ENCODE measurements at places on chromosomes 1 and 21.

DNA sequence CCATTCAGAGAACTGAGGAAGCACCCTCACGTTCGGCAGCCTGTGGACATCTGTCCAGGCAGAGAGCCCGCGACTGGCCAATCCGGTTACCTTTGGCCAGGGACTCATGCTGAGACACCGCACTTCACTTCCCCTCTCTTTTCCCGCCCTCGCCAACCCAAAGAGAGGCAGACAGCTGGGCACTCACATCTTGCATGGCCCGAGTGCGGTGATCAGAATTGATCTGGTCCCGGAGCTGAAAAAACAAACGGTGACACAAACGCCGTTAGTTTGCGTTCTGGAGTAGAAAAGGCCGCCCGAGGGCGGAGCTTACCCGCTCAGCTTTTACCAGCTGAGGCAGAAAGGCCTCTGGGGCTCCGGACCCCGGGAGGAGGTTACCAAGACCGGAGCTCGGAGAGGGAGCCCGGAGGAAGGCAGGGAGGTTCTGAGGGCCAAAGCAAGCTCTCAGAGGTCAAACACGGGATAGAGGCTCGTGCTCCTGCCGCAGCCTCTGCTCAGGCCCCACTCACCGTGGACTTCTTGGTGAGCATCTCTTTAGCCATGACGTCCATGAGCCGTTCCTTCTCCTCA lies 376 bp downstream of the SF3A3 start:
- peak; percentile 44 for DNase-seq

DNA sequence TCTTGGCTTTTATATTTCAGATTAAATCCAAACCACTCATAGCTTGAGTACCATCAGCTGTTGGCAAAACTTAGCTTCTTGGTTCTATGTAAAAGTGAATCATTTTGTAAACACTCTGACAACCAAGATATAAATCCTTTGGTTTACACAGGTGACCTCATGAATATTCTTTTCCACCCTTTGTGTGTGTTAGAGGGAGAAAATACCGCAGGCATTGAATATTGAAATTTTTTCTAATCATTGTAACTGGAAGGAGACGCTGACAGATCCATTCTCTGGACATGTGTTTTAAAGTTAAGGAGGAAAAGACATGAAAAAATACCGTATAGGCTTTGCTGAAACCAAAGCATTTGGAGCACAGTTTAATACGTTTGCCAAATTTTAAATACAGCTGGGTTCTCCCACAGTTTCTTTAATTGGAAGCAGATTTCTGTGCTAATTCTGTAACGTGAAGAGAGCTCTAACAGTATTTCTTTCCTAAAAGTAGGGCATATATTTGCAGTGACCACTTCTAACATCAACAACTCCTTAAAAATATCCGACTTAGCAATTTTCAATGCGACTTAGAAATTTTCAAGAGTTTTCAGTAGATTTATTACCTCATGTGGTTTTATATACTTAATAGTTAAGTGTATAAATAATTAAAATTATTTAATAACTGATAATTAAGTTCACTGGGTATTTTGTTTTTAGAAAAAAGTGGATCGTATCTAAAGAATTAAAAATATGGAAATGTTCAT lies 388.2 kb downstream of the USP25 start:
- peak; percentile 94 for DNase-seq

DNA sequence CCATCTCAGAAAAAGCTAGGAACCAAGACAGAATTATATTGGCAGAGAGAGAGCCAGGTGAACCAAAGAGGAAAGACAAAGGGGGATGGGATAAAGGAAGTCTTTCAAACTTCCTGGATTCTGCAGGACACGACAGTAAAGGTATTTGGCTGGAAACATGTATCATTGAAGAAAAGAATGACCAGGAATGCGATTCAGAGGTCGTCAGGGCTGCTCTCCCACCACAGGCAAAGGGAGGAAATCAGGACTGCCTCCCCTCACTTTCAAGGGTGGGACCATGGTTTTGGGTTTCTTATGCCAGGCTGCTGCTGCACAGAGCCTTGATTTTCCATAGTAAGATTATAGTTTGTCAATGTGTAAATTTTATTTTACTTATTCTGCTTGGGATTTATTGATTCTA lies 848.8 kb downstream of the BRINP3 start:
- DNase-seq = no peak

- DNase-seq = no peak
Measured at GRCh38 chr1:43522431-43522775, 8.3 kb upstream of the PTPRF start.

- no peak for DNase-seq
Measured at GRCh38 chr1:2593251-2593878, 6.8 kb downstream of the PRXL2B start.

DNA sequence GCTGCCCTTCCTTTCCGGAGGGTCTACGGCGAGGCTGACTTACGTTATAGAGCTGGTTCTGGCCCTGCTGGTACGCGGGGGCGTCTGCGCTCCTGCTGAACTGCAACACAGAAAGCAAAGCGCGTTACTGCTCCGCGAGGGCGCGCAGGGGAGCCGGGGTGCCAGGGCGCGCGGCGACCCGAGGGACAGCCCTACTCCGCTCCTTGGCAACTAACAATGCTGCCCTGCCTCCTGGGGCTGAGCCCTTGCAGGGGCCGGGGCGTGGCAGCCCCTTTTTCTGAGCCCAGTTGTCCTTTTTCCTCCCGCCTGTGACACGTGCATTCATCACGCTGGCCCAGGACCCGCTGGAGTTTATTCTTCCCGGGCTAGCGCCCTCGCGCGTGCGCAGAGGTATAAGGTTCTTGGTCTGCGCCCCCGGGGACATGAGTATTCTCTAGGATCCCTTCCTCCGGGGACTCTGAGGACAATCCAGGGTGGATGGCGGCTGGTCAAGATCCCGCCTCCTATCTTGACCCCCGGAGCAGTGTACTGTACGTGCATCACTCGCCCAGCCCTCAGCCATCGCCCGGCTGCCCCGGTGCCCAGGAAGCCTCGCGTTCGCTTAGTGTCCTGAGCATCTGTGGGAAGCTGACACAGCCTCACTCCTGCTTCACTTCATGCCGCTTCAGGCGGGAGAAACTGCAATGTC lies 78.9 kb downstream of the CD247 start:
- DNase-seq = peak; percentile 45

GRCh38 chr21:41615613-41616012 lies 107.7 kb upstream of the TMPRSS2 start:
- DNase-seq = peak; percentile 98

DNA sequence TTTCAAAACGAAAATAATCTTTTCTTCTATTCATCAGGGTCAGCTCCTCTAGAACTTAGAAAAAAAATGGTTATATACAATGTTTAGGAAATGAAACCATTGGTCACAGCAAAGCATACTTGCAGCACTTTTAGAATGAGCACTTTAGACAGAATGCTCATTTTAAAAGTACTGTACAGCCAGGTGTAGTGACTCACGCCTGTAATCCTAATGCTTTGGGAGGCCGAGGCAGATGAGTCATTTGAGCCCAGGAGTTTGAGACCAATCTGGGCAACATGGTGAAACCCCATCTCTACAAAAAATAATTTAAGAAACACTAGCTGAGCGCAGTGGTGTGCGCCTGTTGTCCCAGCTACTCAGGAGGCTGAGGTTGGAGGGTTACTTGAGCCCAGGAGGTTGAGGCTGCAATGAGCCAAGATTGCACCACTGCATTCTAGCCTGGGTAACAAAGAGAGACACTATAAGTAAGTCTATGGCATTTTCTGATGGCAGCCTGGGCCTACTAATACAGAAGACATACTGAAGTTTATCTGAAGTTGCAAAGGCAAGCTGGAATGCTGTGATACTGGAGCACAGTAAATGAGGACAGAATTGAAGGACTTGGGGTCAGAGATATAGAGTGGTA lies 48.9 kb upstream of the ZNF326 start:
- peak; percentile 85 for DNase-seq

DNA sequence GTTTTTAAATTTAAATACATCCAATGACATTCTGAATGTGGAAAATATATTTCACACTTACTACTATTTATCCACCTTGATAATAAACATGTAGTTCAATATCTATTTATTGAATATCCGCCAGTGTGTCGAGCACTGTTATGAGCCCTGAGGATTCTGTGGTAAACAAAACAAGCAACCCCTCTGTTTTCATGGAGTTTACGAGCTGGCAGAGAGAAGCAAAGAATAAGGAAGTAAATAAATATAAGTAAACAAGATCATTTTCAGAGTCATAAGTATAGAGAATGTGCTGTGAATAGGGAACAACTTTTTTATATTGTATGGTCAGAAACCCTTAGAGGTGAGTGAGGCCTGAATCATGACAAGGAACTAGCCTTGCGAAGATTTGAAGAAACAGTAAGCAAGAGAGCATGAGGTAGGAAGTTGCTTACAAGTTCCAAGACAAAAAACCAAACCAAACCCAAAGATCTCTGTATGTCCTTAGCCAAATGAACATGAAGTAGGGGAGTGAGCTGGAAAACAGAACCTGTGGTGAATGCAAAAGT lies 6.4 kb upstream of the SERBP1 start:
- DNase-seq = no peak

- no peak for DNase-seq
Measured at GRCh38 chr21:45241357-45241756, 46.3 kb downstream of the POFUT2 start.

DNA sequence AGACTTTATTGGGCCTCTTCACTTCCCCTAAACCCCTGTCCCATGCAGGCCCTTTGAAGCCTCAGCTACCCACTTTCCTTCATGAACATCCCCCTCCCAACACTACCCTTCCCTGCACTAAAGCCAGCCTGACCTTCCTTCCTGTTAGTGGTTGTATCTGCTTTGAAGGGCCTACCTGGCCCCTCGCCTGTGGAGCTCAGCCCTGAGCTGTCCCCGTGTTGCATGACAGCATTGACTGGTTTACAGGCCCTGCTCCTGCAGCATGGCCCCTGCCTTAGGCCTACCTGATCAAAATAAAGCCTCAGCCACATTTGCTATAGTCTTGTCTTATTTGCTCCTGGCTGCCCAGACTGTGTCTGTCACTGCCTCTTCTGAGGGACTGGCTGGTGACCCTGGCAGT lies 5.5 kb downstream of the GSTM4 start:
- DNase-seq = no peak

DNA sequence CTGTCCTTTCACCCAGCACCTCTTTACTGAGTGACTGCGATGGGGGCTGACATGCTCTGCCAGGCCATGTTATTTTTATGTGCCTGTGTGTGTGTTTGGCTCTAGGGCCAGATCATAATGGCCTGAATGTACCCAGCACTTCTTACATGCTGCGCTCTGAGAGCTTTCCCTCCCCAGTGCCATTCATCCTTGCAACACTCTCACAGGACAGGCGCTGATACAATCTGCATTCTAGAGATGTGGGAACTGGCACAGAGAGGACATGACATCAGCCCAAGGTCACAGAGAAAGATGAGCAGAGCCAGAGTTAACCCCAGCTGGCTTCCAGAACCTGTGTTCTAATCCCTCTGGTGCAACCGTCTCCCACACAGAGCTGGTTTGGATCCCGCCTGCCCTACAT lies 54.5 kb downstream of the ARHGEF10L start:
- DNase-seq = no peak

GRCh38 chr1:160538985-160539651 lies 16.1 kb upstream of the SLAMF6 start:
- DNase-seq = no peak

GRCh38 chr1:147110872-147111271 lies 61.4 kb downstream of the PRKAB2 start:
- DNase-seq = no peak

DNA sequence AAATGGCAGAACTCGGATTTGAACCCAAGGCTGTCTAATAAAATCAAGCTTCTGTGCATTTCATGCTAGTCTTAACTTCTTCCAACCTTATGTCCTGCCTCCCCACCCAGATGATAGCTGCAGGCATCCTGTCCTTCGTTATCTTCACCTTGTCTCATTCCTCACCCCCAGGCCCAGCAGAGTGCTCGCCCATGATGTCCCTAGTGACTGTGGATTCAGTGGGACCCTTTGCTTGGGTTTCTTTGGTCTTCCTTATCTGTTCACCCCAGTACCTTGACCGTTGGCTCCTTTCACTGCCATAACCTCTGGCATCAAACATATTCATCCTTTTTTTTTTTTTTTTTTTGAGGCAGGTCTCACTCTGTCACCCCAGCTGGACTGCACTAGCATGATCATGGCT lies 5.6 kb upstream of the BSDC1 start:
- DNase-seq = no peak

- no peak for DNase-seq
Measured at GRCh38 chr1:175566247-175566646, 177.1 kb downstream of the TNR start.

DNA sequence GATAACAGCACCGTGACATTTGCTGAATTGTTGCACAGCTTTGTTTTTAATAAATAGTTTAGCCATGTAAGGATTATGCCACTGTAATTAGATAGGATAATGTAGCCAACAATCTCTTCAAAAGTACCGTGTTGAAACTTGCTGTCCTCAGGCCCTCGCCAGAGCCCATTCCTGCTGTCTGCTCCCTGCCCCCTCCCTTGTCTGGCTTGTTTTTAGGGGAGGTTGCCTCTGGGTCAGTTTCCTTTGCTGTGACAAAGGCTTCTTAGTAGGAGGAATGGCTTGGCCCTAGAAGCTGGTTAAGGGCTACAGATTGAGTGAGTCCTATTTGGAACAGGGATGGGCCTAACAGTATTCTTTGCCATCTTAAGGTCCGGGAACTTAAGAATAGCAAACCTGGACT lies 107.9 kb downstream of the LMO4 start:
- DNase-seq = no peak

- DNase-seq = no peak
Measured at GRCh38 chr1:168520052-168520751, 23.6 kb downstream of the XCL2 start.

- DNase-seq = no peak
Measured at GRCh38 chr21:41029571-41029970, 138.4 kb upstream of the BACE2 start.

- DNase-seq = no peak
Measured at GRCh38 chr1:156465747-156466365, 34.7 kb downstream of the MEF2D start.

DNA sequence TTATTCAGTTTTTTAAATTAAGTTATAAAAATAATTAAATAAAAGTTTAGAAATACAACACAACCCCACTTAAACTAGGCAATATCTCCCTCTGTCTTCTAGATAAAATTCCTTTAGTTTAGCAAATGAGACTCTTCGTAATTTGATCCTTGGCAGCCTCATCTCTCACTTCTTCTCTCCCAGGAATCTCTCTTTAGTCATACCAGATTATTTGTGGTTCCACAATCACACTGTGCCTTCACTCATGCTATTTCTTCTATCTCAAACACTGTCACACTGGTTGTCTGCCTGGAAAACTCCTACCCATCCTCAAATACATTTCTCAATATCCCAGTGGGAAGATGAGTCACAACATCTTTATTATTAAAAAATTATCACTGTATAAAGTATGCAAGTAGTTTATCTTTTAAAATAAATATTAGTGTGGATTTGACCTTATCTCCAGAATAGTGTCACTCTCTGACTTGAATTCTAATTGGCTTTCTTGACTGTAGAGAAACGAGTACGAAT lies 195.5 kb downstream of the KCNH1 start:
- no peak for DNase-seq

- DNase-seq = no peak
Measured at GRCh38 chr1:226541231-226541630, 7.3 kb upstream of the STUM start.

DNA sequence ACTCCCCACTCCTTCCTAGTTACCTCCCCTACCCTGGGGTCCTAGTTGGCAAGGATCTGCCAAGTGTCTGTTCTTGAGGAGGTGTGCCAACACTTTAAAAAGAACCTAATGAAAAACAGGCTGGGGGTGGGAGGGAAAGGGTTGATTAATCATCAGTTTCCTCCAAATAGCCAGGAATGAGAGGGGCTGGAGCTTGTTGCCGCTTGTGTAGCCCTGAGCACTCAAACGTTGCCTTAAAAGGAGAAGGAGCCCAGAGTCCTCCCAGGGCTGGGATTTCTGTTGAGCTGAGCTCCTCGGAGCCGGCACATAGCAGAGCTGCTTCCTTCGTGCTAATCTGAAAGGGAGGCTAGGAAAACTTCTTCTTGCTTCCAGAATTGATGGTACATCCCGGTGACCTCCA lies 15.9 kb downstream of the SHISA4 start:
- DNase-seq = peak; percentile 88
